ENCODE measurements at places on chromosomes 13 and 19.
A peak's percentile ranks its signal among the peaks of the same experiment; 100 is the strongest.

- no peak for DNase-seq
Observed at GRCh38 chr13:42255886-42256285, 16.1 kb upstream of the AKAP11 start.

DNA sequence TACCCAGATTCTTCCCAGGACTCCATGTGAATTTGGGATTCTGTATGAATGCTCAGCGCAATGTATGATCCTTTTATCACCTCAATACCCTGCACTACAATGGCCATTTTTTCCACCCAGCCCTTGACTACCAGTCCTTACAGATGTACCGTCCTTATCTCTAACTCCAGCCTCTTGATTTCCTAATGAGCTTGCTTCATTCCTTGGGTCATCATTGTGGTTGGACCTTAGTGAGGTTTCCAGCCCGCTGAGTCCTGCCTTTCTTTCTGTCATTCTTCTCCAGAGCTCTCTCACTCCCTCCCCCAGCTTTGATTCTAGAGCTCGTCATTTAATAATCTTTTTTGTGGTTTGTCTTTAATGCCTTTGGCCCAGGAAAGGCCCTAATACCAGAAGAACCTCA, 438.5 kb downstream of the ZNF536 start:
- DNase-seq, result no peak

DNA sequence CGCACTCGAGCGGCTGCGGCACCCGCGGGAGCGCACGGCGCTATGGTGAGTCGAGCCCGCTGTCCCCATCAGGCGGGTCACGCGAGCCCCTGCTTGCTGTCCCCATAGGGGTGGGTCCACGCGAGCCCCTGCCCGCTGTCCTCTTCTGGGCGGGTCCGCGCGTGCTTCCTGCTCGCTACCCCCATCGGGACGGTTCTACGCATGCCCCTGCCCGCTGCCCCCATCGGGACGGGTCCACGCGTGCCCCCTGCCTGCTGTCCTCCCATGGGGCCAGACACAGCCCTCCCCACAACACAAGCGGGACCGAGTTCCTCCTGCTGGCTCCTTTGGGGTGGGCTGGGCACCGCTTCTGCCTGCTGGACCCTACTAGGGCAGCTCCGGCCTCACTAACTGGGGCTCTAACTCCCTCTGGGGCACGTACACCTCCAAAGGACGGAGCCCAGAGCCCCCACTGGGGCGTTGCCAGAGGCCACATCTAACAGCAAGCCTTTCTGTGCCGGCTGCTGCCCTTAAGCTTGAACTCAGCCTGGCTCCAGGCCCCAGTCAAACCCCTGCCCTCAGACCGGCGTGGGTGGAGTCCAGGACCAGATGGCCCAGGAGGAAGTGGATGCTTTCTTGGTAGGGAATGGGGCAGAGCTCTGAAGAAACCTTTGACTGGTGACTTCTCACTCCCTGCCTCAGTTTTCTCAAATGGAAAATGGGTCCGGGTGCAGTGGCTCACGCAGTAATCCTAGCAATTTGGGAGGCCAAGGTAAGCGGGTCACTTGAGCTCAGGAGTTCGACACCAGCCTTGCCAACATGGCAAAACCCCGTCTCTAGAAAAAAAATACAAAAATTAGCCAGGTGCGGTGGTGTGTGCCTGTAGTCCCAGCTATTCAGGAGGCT, 722 bp downstream of the COLGALT1 start:
- DNase-seq, result peak; percentile 24

- no peak for DNase-seq
Observed at GRCh38 chr19:43482193-43482592, 16.8 kb upstream of the LYPD3 start.

GRCh38 chr13:81041761-81042160, 700.8 kb upstream of the SPRY2 start:
- DNase-seq, result no peak

- no peak for DNase-seq
Observed at GRCh38 chr13:40096357-40096901, 441.0 kb downstream of the COG6 start.

GRCh38 chr13:80361883-80362327, 21.0 kb upstream of the SPRY2 start:
- no peak for DNase-seq

DNA sequence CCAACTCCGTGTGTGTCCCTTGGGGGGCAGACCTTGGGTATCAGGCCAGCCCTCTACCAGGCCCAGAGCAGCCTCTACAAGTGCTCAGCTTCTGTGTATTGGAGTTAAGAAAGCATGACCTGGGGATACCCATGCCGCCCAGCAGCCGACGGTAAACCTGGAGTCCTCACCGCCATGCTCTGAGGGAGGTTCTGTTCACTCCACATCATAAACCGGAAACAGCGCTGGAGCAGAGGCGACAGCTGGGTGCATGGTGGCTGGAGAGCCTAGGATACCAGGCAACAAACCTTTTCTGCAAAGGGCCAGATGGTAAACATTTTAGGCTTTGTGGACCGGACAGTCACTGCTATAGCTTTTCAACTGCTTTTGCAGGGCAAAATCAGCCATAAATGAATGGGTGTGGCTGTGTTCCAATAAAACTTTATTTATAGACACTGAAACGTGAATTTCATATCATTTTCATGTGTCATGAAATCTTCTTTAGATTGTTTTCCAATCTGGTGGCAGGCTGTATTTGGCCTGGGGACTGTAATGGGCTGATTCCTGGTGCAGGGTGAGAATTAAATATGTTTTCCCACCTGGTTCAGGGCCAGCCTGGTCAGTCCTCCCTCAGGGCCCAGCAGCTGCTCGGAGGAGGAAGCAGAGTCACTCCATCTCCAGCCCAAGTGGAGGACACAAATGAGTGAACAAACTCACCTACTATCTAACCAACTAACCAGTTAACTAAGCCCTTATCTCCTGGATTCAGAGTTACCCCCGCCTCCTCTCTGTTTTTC, 30.9 kb downstream of the CEBPA start:
- no peak for DNase-seq

- no peak for DNase-seq
Observed at GRCh38 chr19:53580871-53581835, 43.2 kb downstream of the ZNF331 start.

DNA sequence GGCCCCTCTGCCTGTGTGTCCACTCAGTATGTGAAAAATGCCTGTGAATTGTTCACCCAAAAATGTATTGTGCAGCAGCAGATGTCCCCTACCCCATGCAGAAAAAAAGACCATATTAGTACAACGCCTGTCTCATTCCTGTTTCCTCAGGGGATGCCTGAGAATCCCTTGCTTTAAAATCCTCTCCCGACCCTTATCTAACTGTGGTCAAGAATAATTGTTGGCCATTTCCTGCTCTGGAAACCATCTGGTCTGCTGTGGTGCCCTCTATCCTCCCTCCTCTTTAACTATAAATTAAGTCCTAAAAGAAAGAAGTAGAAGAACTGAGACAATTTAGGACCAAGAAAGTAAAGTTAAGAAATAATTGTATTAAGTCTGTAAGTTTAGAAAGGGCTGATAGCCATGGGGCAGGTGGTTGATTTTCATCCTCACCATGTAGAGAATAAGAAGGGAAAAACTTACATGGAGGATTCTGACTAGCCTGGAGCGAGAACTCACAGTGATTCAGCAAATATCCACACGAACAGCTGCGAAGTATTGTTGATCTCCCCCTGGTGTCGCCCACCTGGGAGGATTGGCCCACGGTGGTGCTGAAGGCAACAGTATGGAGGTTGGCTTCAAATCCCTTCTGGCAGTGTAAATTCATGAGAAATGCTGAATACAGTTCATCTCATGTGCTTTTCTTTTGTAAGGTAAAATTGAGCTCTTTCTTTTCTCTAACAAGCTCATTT, 85.6 kb downstream of the COL4A2 start:
- no peak for DNase-seq

- no peak for DNase-seq
Observed at GRCh38 chr13:63481334-63481733, 2065.7 kb upstream of the PCDH20 start.

DNA sequence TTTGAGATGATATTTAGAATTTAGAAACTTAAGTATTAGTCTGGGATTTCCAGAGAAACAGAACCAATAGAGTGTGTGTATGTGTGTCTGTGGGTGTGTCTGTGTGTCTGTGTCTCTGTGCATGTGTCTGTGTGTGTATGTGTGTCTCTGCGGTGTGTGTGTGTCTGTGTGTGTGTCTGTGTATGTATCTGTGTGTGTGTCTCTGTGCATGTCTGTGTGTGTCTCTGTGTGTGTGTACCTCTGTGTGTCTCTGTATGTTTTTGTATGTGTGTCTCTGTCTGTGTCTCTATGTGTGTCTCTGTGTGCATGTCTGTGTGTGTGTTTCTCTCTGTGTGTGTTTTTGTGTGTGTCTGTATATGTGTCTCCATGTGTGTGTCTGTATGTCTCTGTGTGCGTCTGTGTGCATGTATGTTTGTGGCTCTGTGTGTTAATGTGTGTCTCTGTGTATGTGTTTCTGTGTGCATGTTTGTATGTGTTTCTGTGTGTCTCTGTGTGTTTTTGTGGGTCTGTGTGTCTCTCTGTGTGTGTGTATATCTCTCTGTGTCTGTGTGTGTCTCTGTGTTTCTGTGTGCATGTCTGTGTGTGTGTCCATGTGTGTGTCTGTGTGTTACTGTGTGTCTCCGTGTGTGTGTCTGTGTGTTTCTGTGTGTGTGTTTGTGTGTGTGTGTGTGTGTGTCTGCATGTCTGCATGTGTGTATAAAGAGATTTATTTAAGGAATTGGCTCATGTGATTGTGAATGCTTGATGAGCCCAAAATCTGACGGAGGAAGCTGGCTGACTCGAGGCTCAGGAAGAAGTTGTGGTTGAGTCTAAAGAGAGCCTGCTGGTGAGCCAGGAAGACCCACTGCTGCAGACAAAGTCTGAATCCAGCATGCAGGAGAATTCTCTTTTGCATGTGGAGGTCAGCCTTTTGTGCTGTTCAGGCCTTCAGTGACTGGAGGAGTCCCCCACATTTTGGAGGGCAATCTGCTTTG, 22.2 kb downstream of the GPR42 start:
- DNase-seq, result no peak

DNA sequence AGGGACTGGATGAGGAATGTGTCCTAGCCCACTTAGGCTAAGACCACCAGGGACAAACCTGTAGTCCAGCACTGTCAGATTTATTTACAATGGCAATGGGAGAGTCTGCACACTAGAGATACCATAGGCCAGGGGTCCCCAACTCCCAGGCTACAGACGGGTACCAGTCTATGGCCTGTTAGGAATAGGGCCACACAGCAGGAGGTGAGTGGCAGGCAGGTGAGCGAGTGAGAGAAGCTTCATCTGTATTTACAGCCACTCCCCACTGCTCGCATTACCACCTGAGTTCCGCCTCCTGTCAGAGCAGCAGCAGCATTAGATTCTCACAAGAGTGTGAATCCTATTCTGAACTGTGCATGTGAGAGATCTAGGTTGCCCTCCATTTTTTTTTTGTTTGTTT, 2.4 kb downstream of the THAP8 start:
- DNase-seq, result no peak

- no peak for DNase-seq
Observed at GRCh38 chr19:19460258-19460731, 54.8 kb downstream of the GATAD2A start.

DNA sequence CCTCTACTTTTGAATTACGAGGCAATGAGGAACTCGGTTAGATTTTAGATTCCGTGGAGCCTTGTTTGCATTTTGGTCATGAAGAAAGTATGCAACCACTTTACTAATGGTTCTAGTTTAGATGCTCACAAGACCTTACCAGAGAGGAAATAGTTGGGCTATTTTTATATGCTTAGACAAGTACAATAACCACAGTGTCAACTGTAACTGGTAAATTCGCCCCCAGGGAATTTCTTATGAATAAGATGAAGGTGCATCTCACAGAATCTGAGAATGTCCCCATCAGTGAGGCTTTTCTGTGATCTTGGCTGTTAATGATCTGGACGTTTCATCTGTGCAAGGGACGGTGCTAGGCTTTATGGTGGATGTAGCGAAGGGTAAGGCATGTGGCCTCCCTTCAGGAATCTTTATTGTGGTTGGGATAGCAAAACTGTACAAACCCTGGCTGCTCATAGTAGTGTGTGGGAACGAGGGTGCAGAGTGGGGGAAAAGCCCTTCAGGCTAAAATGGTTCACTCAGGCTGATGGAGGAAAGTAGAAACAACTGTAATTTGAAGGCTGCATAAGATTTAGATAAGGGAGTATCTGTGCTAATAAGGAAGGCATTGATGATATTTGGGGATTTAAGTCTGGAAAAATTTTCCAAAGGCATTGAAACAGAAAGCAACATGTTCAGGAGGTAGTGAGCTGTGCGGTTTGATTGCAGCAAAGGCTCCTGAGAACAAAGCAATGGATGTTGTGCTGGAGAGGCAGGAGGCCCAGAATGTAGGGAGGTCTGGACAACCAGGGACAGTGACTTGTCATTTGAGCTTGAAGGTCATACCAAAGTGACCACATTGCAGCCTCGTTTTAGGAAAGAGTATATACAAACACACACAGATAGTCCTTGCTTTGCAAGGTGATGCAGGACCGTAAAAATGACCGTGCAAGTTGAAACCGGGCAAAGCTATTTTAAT, 28.4 kb downstream of the UBAC2 start:
- no peak for DNase-seq

GRCh38 chr19:41887711-41888382, 4.9 kb downstream of the ARHGEF1 start:
- DNase-seq, result peak; percentile 75

DNA sequence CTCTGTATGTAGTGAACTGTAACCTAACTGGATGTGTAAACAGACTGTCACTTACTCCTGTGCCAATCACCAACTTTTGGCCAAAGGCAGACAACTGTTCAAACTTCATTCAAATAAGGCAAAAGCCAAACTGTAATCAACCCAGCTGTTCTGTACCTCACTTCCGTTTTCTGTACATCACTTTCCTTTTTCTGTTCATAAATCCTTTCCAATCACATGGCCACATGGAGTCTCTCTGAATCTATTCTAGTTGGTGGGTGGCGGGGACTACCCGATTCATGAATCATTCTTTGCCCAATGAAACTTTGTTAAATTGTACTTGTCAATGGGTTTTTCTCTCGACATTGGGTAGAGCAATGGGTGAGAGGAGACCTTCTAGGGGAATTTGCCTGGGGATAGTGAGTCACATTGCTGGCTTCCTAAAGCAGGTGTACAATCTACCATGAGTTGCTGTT, 178.3 kb upstream of the RFC3 start:
- DNase-seq, result no peak

DNA sequence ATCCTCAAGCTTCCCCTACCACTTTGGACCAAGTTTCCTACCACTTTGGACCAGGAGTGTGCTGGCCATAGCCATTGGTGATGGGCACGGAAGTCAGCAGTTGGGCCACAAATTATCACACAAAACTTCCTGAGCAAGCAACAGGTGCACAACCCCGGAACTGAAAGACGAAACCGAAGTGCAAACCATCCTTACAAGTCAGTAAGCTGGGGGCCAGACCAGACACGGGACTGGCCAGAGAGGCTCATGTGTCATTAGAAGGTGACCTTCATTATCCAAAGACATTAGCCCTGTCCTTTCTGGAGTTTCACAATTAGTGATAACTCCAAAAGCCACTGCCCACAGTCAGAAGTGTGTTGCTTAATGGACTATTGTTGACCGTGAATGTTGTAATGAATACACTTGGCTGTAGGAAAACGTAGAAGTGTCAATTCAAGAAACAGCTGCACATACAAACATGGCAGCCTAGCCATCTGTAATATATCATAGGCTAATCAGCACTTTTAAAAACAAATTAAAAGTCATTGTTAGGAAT, 244.1 kb upstream of the IRS2 start:
- DNase-seq, result no peak

Data from stimulated activated CD8-positive, alpha-beta memory T cell treated with anti-CD3 and anti-CD28 coated beads, Interleukin-4, amount 100 ng/mL, for 4 hours (primary cell).